ENCODE measurements at places on chromosomes 12 and 14.

DNA sequence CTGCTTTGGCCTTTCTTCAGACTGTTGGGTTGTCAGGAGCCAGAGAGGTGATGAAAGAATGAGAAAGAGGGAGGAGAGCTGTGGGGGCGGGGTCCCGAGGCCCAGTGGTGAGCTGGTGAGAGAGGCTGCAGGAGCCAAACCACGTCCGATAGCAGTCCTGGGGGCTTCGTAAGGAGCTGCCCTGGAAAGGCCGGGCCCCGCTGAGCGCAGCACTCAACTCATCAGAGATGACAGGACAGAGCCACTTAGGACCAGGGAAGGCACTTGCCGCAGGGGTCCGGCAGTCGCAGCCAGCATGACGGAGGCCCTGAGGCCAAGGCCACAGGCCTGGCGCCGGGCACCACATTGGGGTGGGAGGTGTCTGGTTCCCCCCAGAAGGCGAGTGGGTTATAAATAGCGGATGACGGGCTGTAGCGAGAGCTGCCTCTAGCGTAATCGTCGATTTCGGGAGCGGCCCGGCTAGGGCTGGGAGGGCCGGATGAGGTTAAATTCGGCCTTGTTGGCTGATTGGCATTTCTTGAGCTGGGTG lies 179.0 kb downstream of the TSPAN9 start:
- no peak for DNase-seq

DNA sequence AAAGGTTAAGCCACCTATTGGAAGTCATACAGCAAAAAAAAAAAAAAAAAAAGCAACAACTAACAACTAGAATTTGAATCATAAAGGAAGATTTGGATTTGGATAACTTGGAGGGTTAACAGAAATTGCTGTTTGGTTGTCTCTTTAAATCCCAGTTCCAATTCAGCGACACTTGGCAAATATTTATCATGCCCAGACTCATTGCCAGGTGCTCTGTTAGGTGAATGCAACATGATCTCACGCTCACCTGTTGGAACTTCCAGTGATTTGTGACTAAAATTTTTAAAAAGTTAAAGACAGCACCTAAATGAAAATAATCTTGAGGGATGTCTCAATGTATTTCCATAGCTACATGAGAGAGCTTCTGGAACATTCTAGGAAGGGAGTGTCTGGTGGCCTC lies 103.7 kb downstream of the TBX3 start:
- no peak for DNase-seq

- DNase-seq = no peak
These were observed 2.9 kb downstream of the SLC6A12 start for GRCh38 chr12:211142-211465.

- DNase-seq = no peak
These were observed 63.8 kb downstream of the MVK start for GRCh38 chr12:109637348-109637747.

DNA sequence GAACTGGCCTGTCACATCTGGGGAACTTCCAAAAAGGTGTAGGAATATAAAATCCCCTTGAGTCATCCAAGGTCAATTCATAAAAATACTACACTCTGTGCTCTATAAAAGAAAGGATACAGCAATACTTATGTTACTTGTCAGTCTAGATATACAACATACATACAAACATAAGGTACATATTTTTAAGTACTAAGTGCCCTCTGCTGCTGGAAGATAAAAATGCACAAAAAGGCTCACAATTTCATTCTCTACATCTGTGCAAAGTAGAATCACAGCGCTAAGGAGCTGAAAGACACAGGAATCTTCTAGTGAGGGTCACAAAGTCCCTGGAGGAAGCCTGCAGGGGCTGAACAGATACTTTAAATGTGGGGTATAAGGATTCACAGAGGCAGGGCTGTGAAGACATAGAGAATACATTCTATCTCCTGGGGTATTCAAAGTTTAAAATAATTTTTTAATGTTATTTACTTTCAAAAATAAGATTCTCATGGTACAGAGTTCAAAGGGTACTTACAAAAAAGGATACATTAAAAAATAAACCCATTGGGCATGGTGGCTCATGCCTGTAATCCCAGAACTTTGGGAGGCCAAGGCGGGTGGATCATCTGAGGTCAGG lies 10.2 kb upstream of the GOLGA5 start:
- DNase-seq = peak; percentile 75

DNA sequence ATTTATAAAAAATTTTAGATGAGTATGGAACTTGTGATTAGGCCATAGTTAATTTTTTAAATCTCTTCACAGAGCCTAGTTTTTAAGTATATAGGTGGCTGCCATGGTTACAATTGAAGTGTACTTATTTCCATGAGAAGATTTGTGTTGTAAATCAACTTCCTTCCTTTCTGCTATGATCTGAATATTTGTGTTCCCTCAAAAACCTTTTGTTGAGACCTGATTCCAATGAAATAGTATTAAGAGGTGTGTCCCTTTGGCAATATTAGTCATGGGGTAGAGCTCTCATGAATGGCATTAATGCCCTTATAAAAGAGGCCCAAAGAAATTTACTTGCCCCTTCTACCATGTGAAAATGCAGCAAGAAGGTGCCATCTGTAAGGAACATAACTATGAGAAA lies 28.8 kb downstream of the ETNK1 start:
- DNase-seq = no peak

GRCh38 chr12:9180810-9181209 lies 27.4 kb downstream of the PZP start:
- DNase-seq = no peak

DNA sequence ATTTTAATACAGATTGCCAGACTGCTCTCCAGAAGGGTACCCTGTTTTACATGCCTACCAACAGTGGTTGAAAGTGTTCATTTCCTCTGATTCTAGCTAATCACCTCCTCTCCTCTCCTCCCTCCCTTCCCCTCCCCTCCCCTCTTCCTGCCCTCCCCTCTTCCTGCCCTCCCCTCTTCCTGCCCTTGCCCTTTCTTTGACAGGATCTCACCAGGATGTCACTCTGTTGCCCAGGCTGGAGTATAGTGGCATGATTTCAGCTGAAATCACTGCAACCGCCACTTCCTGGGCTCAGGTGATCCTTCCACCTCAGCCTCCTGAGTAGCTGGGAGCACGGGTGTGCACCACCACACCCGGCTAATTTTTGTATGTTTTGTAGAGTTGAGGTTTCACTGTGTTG lies 24.7 kb downstream of the APAF1 start:
- DNase-seq = no peak

GRCh38 chr12:49969651-49970429 lies 2.9 kb upstream of the AQP6 start:
- peak; percentile 73 for DNase-seq

DNA sequence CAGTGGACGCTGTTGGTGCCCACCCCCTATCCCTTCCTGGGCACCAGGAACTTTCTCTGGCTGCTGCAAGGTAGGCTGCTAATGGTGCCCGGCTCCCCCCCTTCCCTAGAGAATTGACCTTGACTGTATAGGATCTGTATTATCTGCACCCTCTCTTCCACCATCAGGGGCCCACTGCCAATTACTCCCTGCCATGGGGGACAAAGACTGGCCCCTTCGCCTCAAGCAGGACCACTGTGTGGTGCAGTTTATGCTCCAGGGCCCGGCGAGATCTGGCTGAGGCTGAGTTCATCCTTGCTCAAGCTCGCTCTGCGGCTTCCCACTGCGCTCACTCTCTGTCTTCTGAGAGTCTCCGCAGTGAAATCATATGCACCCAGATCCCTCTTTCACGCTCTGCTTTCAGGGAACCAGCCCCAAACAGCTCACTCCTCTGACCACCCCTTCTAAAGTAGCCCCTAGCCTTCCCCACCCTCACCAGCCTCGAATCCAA lies 95.2 kb downstream of the LGMN start:
- no peak for DNase-seq

DNA sequence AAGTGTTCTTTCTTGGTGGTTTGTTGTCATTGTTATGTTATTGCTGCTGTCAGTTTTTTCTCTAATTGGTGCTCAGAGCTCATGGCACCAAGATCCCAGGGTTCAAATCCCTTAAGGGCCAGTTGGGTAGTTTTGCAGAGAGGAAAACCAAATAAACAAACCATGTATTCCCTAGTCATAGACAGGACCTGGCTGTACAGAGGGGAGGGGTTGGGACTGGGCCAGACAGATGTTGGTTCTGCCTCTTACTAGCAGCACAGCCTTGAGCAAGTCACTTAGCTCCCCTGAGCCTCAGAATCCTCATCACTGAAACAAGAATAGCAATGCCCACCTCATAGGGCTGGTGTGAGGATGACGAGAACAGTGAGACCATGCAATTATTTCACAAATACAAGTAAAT lies 53.4 kb downstream of the LTBP2 start:
- no peak for DNase-seq

DNA sequence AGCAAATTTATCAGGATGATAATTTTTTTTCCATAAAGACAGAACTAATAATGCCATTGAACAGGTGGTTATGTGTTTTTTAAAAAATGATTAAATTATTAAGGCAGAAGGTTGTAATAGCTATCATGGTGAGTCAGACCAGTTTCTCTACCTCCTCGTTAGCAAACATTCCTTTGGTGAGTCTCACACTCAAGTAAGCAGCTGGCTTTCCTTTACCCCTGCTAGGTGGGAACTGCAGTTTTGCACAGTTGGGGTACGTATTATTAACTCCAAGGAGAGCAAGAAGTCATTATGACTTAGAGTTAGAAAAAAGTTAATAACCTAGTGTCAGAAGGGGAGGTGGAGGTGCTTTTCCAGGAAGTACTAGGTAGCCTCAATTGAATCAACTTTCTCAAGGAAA lies 165.3 kb downstream of the SNAPC1 start:
- no peak for DNase-seq

DNA sequence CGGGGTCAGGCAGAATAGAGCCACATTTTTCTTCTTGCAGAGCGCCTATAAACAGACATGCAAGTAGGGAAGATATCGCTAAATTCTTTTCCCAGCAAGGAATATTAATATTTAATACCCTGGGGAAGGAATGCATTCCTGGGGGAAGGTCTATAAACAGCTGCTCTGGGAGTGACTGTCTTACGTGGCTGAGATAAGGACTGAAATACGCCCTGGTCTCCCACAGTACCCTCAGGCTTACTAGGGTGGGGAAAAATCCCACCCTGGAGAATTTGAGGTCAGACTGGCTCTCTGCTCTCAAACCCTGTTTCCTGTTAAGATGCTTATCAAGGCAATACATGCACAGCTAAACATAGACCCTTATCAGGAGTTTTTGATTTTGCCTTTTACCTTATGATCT lies 262.3 kb downstream of the CEP128 start:
- no peak for DNase-seq

GRCh38 chr12:29566441-29566840 lies 69.0 kb upstream of the OVCH1 start:
- DNase-seq = no peak

DNA sequence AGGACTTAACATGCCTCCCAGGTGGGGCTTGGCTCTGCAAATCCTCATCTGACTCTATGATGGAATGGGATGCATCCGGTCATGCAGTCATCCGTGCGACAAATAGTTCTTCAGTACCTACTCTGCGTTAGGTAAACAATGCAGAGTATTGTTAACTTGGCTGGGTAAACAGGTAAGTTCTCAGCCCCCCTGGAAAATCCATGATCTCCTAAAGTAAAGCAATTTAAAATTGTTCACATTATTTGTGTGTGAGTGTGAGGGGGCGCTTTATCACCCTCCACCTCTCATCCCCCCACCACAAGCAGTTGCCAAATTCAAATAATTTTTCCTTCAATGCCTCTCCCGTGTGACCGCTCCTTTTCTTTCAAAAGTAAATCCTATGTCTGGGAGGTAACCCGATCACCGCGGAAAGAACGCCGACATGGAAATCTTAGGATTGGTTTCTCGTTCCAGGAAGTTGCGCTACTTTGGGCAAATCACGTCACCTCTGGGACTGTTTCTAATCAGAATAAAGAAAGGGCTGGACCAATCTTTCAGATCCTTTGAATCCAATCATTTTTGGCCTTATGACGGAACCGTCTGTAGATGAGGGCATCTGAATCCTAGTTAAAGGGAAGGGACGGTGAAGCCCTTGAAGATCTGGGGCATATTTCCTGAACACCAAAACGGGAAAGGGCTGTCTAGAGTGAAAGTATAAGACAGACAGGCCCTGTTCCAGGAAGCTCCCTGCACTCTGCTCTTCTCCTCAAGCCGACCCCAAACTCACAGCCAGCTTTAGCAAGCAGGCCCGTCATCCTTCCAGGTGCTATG lies 44.0 kb upstream of the SINHCAF start:
- no peak for DNase-seq

GRCh38 chr12:82896979-82897378 lies 210.3 kb downstream of the TMTC2 start:
- no peak for DNase-seq

DNA sequence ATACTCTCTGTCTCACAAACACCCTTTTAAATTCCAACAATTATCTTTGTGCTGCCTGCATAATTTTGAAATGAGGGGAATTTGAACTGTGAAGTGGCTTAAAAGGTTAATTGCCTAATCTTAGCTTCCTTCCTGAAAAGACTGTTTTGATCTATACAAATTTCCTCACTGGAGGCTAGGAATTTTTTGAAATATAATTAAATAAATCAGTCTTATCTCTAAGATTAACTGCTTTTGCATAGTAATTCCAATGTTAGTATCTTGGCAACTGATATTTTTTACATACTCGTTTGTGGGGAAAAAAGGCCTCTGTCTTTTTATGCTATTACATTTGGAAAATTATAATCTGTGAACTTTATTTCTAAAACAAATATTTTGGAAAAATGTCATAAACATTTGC lies 498.5 kb downstream of the TMTC2 start:
- no peak for DNase-seq

GRCh38 chr14:24254630-24255392 lies 8.2 kb downstream of the TGM1 start:
- no peak for DNase-seq

GRCh38 chr14:77284466-77284865 lies 13.5 kb upstream of the NGB start:
- DNase-seq = no peak

GRCh38 chr12:10612110-10612509 lies 1.3 kb downstream of the MAGOHB start:
- no peak for DNase-seq

GRCh38 chr14:92435154-92435553 lies 78.4 kb upstream of the RIN3 start:
- DNase-seq = no peak

DNA sequence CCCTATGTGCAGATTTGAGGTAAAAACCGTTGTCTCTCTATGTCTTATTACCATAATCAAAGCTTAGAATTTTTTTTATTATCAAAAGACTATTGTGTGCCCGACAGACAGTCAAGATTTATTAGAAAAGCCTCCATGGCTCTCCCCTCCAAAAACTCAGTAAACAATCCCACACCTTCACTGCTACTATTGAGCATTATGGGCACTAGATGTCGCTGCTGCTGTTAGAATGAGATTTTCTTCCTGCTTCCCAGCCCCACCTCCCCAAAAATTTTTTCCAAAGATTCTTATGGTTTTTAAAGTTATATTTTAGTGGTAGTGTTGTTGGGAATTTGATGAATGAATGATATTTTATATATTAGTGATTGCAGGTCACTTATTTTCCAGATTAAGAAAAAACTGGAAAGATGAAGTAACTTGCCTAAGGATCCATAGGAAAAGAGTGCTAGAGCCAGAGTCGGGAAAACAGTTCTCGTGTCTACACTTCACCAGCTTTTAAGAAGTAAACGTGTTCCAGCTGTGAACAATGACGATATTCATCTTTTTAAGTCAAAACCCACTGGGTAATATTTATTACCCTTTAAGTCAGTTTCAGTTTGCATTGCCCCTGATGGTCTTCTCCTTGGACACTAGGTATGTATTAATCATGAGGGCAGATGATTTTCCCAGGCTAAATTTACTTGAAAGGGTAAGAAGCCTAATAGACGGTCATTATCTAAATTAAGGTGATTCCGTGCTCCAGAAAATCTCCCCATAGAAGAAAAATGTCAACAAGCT lies 12.2 kb upstream of the FOXG1 start:
- DNase-seq = no peak

- DNase-seq = no peak
These were observed 28.8 kb downstream of the CLEC1A start for GRCh38 chr12:10069976-10070375.

- no peak for DNase-seq
These were observed 55.5 kb downstream of the STON2 start for GRCh38 chr14:81344481-81345160.
